ENCODE measurements at places on chromosomes 3 and 15. TPM values are rescaled to one million over a fixed set of nuclear protein-coding genes. Genes with fewer than 3 reads are reported as not detected.

AADAC gene
- total RNA-seq = not detected

IL16 gene
- 42.8 TPM for total RNA-seq

SCN5A gene
- total RNA-seq = not detected

PML gene
- total RNA-seq = 64.5 TPM

RASGRF1 gene
- total RNA-seq = 0.09 TPM

LRRK1 gene
- total RNA-seq = 2.4 TPM

PRICKLE2 gene
- not detected for total RNA-seq

CISH gene
- total RNA-seq = 351 TPM

CPEB1 gene
- not detected for total RNA-seq

FANCD2OS gene
- total RNA-seq = not detected

GRCh38 chr3:177904621-177905020, 631.6 kb upstream of the KCNMB2 start:
- no peak for DNase-seq

DNA sequence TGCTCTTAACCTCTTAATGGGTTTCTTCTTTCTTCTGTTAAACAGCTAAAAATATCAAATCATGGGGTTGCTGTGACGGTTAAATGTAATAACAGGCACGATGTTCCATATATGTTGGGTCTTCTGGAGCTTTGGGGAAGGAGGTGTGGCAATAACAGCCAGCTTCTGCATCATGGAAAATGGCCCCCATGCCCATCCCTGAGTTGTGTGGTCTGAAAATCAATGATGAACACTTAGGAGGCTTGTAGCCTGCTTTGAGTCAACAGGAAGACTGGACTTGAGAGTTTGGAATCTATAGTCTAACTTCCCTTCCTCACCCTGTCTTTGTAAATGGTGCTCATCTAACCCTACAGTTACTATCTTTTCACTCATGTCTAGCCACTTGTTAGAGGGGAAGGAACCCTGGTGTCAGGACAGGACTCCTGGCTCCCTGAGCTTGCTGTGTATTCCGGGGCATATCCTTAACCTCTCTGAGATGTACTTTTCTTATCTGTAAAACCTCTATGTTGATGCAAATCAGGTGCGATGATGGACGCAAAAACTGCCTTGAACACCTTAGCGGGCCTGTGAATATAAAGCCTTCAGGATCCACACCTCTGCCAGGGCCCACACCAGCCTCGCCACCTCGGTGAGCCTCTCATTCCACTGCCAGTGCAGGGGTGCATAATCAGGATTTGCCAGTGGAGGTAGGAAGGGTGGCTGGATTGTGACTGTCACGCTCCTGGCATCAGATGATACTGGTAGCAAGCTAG, 27.5 kb downstream of the SMAD3 start:
- no peak for DNase-seq

DNA sequence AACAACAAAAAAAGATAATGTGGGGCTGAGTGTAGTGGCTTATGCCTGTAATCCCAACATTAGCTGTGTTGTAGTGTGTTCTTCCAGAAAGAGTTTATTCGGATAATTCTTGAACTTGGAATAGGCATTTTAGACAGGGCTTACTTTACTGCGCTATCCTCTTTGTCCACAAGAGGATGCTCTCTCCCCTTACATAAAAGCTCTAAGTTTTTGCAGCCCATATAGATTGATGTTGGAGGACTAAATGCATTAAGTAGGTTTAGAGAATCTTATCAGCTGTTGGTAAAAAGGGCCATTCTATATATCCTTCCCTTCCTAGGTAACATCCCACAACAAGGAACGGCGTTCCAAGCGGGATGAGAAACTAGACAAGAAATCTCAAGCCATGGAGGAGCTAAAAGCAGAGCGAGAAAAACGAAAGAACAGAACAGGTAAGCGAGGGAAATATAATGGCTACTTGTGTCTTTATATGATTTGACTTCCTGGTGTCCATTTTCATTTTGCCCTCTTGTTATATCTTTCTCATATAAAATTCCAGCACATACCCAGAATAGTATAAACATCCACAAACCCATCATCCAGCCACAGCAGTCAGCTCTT, 27.8 kb upstream of the ITPKA start:
- DNase-seq = no peak

DNA sequence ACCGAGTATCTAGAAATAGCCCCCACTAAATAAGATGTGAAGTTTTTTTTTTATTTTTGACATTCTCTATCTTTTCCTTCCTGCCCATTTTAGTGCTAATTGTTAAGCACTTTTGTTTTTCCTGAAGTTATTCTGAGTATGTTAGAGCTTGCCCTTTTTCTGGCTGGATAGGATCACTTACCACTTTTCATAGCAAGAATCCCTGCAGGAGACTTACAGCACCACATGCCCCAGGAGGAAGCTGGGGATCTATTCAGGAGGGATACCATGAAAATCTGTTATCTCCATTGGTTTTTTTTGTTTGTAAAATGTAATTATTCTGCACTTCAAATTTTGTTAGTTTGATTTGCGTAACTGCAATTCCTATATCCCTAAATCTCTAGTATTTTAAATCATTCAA, 968.4 kb downstream of the ZPLD1 start:
- DNase-seq = no peak

DNA sequence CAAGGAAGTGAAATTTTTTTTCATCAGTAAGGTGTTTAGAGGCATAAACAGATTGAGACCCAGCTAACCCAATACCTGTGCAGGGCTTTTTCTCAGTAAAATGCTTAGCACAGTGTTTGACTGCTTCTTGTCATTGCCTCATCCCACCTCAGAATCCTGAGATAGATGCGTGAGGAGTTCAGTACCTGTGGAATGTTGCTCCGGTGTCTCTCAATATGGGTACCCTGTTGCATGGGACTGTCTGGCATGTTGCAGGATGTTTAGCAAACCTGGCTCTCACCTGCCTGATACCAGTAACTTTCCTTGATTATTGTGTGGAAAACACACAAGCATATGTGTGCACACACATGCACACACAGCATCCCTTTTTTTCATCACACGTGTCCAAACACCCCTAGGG, 128.4 kb downstream of the MCTP2 start:
- DNase-seq = no peak

DNA sequence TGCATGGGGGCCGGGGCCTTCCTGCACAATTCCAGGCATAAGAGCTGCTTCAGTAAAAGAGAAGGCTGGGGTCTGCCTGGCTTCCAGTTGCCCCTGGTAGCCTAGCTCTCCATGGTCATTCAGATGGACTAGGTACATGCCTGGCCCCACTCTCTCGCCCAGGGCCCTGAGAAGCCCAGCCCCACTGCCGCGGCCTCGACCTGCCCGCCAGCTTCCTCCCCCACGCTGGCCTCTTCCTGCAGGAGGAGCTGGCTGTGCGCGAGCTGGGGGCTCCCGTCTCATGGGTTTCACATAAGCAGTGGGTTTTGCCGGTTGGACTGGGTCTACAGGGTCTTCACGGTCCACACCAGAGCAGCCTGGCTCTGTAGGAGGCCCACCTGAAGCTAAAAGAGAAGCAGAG, 3.6 kb downstream of the PRR20G start:
- no peak for DNase-seq

- no peak for DNase-seq
These were observed 256.7 kb upstream of the TLE3 start for GRCh38 chr15:70354346-70354905.

- DNase-seq = no peak
These were observed 51.6 kb downstream of the MOBP start for GRCh38 chr3:39519103-39519502.

DNA sequence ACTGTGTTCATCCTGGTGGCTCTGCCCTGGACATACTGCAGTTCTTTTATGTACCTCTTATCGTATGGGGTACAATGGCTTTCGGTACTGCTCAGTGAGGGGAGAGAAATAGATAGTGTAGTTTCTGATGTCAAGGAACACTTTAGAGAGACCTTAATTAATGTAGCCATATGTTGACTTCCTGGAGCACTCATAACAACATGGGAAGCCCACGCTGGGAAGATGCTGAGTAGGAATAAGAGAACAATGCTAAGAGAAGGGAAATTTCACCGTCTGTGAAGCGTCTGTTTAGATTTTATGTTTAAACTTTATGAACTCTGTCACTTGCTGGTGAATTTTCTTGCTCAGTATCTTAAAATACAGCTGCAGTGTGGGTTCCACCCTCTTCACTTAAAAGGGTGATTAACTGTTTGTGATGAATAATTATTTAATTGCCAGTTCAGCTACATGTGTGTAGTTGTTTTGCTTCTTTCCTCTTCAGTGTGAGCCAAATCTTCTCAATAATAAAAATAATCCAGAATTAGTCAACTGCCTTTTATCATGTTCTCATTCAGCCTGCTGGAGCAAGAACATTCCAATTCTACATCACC, 373.1 kb upstream of the TPRG1 start:
- no peak for DNase-seq

DNA sequence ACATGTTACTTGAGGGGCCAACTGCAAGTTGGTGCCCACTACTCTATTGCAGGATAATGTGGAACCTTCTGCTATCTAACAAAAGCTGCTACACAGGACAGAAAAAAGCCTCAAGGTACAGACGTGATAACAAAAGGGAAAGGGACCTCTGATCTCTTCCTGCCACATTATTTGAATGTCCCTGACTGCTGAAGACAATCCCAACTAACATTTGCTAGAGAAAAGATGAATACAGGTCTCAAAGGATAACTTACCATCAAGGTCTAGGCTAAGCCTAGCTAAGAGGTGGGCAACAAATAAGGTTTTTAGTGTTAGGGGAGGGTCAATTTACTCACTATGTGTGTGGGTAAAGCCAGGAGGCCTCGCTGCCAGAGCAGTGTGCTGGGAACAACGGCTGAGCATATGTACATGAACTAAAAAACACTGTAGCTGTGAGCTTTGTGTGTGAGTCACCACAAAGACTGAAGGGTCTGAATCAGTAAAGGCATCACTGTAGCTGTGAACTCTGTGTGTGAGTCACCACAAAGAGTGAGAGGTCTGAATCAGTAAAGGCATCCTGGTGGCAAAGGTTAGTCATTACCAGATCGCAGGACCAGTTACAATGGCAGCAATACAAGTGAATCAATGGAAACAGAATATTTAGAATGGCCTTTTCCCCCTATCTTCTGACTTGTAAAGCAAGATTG, 111.7 kb downstream of the LMLN start:
- peak; percentile 48 for DNase-seq

DNA sequence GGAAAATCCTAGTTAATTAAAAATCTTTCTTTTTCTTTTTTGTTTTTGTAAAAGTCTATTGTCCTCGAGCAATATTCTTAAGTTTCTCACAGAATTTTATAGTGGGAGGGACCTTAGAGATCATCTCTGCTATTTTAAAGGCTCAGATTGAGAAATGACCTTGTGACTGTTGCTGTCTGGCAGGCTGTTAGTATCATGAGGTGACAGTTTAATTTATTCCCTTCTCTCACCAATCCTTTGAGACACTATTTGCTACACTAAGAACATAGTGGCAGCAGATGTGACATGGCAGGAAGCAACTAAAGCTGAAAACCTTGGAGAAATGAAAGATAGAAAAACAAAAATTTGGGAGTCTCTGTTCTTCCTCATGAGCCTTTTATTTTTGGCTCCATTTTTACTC, 24.9 kb downstream of the APPL1 start:
- no peak for DNase-seq

GRCh38 chr3:191246630-191247029, 47.6 kb downstream of the OSTN start:
- DNase-seq = no peak

DNA sequence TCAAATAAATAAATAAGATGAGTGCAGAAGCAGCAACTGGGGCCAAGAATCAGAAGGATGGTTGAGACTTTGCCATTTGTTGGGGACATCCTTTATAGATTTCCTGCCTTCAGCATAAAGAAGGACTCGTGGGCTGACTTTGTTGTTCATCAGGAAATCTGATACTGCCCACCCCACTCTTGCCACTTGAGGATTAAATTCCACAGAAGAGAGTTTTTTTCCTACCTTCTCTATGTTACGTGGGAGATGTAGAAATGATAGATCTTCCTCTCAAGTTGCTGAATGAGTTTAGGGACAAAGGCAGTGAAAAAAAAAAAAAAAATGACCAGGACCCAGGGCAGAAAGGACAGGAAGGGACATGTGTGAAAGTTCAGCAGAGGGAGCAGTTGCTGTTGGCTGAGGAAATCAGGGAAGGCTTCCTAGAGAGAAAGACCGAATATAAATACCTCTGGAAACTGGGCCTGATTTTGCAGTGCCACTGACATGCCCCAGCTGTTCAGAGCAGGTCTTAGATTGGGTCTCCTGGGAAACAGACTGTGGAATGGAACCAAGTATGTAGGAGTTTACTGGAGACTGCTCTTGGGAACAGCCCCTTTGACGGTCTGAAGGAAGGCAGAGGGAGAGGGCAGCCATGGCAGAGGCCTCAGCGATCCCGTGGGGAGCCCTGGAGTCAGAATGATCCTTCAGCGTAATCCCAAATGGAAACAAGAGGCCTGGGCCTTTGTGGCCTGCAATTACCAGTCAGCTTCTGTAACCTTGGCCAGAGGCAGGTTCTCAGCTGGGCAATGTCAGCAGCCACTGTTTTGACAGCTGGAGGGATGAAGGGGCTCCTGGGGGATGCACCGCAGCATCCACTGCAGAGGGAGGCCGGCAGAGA, 50.9 kb downstream of the C3orf20 start:
- DNase-seq = no peak

- DNase-seq = no peak
These were observed 1.7 kb upstream of the GPR87 start for GRCh38 chr3:151318313-151318712.

DNA sequence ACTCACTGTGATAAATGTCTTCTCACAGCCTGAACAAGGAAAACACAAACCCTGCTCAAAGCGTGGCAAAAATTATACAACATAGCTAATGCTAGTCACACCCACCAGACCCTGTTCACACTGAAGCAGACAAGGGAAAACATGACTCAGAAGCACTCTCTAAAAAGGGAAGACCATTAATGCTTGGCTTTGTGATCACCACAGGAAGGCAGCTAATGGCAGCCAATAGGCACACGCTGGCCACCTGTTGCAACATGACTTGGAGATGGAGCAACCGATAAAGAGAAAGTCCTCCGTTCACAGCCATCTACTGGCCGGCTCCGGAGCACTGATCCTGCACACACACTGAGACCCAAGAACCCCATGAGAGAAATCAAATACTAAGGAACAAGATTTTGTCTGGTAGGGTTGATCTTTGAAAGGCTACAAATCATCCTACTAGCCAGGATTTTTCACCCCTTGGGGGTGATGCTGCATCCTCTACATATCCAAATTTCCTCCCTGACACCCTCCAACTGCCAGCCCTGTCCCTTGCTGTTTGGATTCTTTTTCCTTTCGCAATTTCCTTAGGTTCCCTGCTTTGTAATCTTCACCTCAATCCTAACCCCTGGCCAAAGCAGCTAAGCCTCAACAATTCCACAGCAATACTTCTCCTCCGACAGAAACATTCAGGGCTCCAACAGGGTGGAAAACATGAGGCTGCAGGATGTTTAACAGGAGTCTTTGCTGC, 3.2 kb downstream of the ZXDC start:
- no peak for DNase-seq
